RPMI7951 (cell line): ENCODE measurements at places on chromosomes 4 and X. TPM values are rescaled to one million over a fixed set of nuclear protein-coding genes. Genes with fewer than 3 reads are reported as not detected.

GRCh38 chr4:10960389-10960788 is 275.8 kb upstream of the CLNK start:
- DNase-seq, result no peak

DNA sequence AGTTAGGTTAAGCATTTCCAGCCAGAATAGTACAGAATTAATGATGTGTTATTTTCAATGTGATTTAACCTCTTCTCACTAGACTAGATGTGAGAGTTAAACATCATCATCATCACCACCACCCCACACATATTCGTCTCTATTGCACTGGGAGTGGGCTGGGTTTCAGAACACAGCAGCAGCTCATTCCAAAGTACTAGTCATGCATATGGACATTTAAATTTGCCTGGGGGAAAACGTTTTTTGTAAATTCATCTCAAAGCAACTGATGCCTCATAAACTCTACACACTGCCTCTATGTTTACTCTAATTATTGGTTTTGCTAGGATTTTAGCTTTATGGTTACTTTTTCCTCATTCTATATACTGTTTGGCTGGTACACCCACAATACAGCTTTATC is 509.1 kb downstream of the PPP4R3C start:
- no peak for DNase-seq

RBMXL3 gene
- not detected in 2 replicates for total RNA-seq

GRCh38 chr4:137471461-137471860 is 60.8 kb downstream of the PCDH18 start:
- no peak for DNase-seq

GRCh38 chr4:85486425-85487086 is 11.6 kb downstream of the ARHGAP24 start:
- peak; percentile 55 for DNase-seq

DNA sequence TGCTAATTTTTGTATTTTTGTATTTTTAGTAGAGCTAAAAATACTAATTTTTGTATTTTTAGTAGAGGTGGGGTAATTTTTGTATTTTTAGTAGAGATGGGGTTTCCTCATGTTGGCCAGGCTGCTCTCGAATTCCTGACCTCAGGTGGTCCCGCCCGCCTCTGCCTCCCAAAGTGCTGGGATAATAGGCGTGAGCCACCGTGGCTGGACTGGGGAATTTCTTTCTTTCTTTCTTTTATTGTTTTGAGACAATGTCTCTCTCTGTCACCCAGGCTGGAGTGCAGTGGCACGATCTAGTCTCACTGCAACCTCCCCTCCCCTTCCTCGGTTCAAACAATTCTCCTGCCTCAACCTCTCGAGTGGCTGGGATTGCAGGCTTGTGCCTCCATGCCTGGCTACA is 83.0 kb downstream of the FAM193A start:
- no peak for DNase-seq

DNA sequence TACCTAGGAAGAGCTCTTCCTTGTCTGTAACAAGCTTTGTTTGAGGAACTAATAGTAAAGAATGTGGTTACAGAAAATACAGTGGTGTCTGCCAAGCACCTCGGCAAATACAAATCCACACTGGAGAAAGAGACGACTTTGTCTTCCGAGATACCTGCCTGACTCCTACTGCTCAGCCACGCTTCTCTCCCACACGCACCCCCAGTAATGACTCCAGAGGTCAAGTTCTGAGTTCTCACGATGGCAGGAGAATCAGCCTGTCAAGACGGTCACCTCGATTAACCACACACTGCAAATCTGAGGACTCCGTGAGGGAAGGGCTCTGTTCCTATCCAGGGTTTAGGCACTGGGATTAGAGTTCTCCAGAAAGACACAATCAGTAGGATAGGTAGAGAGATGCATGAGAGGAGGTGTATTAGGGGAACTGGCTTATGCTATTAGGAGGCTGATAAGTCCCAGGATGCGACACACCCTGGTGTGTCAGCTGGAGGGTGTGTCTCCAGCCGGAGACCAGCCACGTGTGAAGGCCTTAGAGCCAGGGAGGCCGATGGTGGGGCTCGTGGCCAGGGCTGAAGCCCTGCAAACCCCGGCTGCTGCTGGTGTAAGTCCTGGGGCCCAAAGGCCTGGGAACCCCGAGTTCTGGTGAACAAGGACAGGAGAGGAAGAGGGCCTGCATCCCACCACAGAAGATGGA is 8.4 kb upstream of the TRIML2 start:
- no peak for DNase-seq

GRCh38 chr4:108637856-108638255 is 12.5 kb upstream of the OSTC start:
- no peak for DNase-seq

RNF150 gene
- 0.68 and 0.96 TPM in 2 replicates for total RNA-seq

ITIH6 gene
- 1.2 TPM in 2 replicates for total RNA-seq
